ENCODE measurements at places on chromosomes 2 and 18. TPM values are rescaled to one million over a fixed set of nuclear protein-coding genes. Genes with fewer than 3 reads are reported as not detected.

GRCh38 chr2:228312172-228312571 is 130.7 kb upstream of the SPHKAP start:
- no peaks in the 10 kb centered on the region for H3K4me1 ChIP-seq
- no peak overlapping the region for H3K27ac ChIP-seq
- DNase-seq = no peak
- no peaks in the 10 kb centered on the region for H3K36me3 ChIP-seq
- H3K4me3 ChIP-seq = no peak overlapping the region

- H3K27me3 ChIP-seq = no peaks in the 10 kb centered on the region
- peaks cover 2% of the 10 kb centered on the region for H3K36me3 ChIP-seq
- DNase-seq = no peak
- no peak overlapping the region for H3K4me3 ChIP-seq
- no peak overlapping the region for H3K27ac ChIP-seq
These were observed 38.6 kb upstream of the ZFP36L2 start for GRCh38 chr2:43265001-43265400.

DNA sequence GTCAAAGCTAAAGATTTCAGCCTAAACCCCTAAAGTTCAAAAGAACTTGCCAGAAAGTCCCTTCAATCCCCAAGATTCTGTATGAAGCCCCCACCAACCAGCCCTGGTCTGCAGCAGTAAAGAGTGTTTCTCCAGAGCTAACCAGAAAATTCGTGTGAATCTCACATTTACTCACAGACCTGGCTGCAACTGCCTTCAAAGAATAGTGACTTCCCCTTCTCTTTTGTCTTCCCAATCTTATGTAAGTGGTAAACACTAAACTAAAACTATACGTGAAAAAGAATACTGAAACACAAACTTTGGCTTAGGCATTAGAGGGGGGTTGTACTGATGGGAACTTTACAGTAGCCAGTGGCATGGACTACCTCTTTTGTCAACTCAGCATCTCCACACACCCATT is 50.6 kb upstream of the SETBP1 start:
- no peak for DNase-seq
- no peak overlapping the region for H3K27ac ChIP-seq

GRCh38 chr2:218257390-218257981 is 3.3 kb upstream of the GPBAR1 start:
- peak; percentile 70 for DNase-seq
- peak overlapping the region; percentile 82 for H3K27ac ChIP-seq
- peaks cover 20% of the 10 kb centered on the region for H3K36me3 ChIP-seq
- H3K4me1 ChIP-seq = peaks cover 33% of the 10 kb centered on the region
- H3K27me3 ChIP-seq = no peaks in the 10 kb centered on the region
- no peak overlapping the region for H3K4me3 ChIP-seq

DNA sequence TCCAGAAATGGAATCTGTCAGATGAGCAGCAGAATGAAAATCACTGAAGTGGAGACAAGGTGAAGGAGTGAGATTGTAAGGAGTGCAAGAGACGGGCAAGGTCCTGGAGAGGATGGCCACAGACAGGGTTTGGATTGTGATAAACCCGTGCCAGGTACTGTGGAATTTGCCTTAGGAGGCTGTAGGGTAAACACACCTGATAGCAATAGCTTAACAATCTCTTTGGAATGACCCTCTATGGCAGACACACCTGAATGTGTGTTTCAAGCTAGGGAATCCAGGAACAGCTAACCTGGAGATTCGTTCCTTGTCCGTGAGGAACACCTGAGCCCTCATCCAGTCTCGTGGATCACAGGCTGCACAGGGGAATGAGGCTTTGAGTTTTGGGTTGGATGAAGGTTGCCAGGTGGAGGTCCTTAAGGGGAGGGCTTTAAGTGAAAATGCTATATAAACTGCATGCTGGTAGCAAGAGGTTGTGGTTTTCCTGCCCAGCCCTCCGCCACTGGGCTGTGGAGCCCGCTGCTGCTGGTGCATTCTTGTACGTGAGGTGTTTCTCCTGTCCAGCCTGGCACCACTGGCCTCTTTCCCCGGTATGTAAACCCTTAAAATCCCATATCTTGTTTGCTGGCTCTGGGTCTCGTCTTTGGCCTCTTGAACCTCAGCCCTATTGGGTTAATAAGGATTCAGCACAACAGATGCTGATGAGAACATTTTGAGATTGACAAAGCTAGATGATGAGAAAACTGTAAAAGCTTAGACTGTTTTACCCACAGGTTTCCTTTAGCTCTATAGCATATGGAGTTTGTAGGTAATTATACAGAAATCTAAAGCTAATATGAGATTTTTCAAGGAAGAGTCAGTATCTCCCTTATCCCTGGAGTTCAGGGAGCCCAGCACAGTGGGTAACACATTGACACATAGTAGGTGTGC is 117.9 kb downstream of the ARHGAP15 start:
- peak overlapping the region; percentile 40 for H3K27ac ChIP-seq
- no peak for DNase-seq
- H3K27me3 ChIP-seq = no peaks in the 10 kb centered on the region
- H3K4me3 ChIP-seq = no peak overlapping the region

- peak overlapping the region; percentile 75 for H3K27ac ChIP-seq
- DNase-seq = no peak
- H3K4me1 ChIP-seq = peaks cover 44% of the 10 kb centered on the region
- no peak overlapping the region for H3K4me3 ChIP-seq
These were observed 84.9 kb downstream of the XRCC5 start for GRCh38 chr2:216194013-216194412.

- H3K36me3 ChIP-seq = no peaks in the 10 kb centered on the region
- H3K27ac ChIP-seq = no peak overlapping the region
- no peak overlapping the region for H3K4me3 ChIP-seq
These were observed 78.5 kb downstream of the LRP1B start for GRCh38 chr2:142052220-142052863.

DNA sequence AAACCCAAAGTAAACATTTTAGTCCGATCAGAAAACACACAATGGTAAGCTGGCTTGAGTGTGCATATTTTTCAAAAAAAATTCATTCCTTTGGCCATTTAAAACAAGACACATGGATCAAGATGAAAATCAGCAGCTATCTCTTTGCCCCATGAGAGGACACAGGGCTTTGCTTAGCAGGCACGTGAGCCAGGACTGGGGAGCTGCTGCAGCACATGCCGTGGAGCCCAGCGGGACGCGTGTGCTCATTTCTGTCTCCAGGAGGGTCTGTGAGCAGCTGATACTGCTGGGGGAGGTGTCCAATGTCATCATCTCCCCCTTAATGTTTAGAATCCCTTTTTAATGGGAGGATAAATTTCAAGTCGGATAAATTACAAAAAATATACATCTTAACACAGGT is 49.8 kb upstream of the CNGA3 start:
- H3K36me3 ChIP-seq = no peaks in the 10 kb centered on the region
- H3K4me1 ChIP-seq = no peaks in the 10 kb centered on the region
- no peak overlapping the region for H3K27ac ChIP-seq
- H3K27me3 ChIP-seq = peaks cover 13% of the 10 kb centered on the region
- DNase-seq = no peak

DNA sequence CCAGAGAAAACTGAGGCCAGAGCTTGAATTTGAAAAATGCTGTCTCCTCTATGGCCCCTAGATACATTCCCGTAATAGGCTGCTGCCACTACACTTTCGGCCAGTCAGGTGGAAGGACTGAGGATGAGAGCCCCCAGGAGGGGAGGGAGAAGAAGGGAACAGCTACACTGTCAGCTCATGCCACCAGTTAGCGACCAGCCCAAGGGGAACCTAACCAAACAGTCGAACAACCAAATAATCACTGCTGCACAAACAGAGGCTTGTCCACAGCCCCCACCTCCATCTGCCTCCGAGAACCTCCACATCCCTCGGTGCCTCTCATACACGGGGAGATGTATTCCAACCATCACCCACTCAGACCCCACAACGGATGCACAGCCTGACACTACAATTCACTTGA is 7.3 kb downstream of the ZNF516 start:
- H3K4me3 ChIP-seq = no peak overlapping the region
- no peak overlapping the region for H3K27ac ChIP-seq
- no peaks in the 10 kb centered on the region for H3K36me3 ChIP-seq
- H3K4me1 ChIP-seq = peaks cover 29% of the 10 kb centered on the region
- peaks cover 4% of the 10 kb centered on the region for H3K27me3 ChIP-seq
- DNase-seq = no peak

- no peaks in the 10 kb centered on the region for H3K36me3 ChIP-seq
- H3K27ac ChIP-seq = no peak overlapping the region
- no peak for DNase-seq
These were observed 35.9 kb upstream of the CCDC93 start for GRCh38 chr2:118049816-118050140.

DNA sequence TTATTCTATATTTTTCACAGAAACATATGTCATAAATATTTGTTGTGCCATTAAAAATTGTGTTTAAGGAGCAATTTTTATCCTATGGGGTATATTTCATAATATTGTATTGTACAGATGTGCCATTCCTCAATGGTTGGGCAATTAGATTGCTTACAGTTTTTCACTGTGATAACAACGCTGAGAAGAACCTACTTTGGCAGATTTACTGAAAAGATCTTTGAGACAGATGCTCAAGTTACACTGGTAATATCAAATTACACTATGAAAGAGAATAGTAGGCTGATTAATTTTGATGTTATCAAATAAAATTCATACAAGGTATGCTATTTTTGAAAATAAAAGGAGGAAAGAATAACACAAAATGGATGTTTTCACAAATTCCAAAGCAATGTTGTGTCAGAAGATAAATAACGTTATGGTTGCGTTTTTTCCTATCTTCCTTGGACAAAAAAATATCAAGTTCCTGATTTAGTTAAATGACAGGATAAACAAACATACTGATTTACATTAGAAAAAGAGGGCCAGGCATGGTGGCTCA is 335.1 kb upstream of the ZNF521 start:
- no peak for DNase-seq
- H3K36me3 ChIP-seq = no peaks in the 10 kb centered on the region
- no peak overlapping the region for H3K4me3 ChIP-seq
- no peak overlapping the region for H3K27ac ChIP-seq
- no peaks in the 10 kb centered on the region for H3K4me1 ChIP-seq

GRCh38 chr2:111930875-111931274 is 32.5 kb downstream of the MERTK start:
- H3K27ac ChIP-seq = peak overlapping the region; percentile 68
- H3K27me3 ChIP-seq = peaks cover 15% of the 10 kb centered on the region
- H3K4me1 ChIP-seq = peaks cover 13% of the 10 kb centered on the region
- H3K36me3 ChIP-seq = no peaks in the 10 kb centered on the region
- DNase-seq = peak; percentile 9

- H3K4me3 ChIP-seq = no peak overlapping the region
- H3K4me1 ChIP-seq = peaks cover 4% of the 10 kb centered on the region
- H3K27ac ChIP-seq = no peak overlapping the region
- DNase-seq = no peak
- H3K36me3 ChIP-seq = peaks cover 3% of the 10 kb centered on the region
These were observed 9.8 kb downstream of the POU3F3 start for GRCh38 chr2:104863468-104864279.

GRCh38 chr2:137133225-137133624 is 367.9 kb downstream of the THSD7B start:
- no peak overlapping the region for H3K27ac ChIP-seq
- H3K27me3 ChIP-seq = peaks cover 3% of the 10 kb centered on the region
- no peak for DNase-seq
- no peaks in the 10 kb centered on the region for H3K4me1 ChIP-seq

- H3K36me3 ChIP-seq = no peaks in the 10 kb centered on the region
- no peak overlapping the region for H3K27ac ChIP-seq
- no peak overlapping the region for H3K4me3 ChIP-seq
- peaks cover 53% of the 10 kb centered on the region for H3K4me1 ChIP-seq
These were observed 269.5 kb downstream of the NEDD4L start for GRCh38 chr18:58313491-58314032.

DNA sequence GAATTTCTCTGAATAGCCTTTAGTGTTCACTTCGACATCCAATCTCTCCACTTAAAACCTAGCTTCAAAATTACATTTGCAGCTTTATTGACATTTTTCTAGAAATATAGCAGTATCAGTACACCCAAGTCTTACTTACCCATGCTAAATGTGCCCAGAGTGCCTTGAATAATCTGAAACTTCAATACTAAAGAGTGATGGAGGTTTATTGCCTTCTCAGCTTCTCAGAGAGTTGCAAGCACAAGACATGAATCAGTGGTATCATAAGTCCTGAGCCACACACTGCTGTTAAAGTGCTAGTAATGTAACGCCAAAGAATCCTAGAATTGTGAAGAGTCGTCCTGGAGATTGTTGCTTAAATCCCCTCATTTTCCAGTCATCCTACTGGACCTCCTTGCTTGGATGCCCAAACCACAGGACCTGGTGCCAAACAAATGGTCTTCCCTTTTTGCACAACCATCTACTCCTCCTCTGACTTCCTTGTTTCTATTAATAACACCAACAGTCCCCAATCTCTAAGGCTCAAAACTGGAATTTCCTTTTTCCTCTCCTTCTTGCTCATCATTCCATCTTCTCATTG is 83.2 kb upstream of the SPATS2L start:
- DNase-seq = no peak
- no peaks in the 10 kb centered on the region for H3K36me3 ChIP-seq
- no peak overlapping the region for H3K4me3 ChIP-seq
- no peaks in the 10 kb centered on the region for H3K4me1 ChIP-seq
- no peak overlapping the region for H3K27ac ChIP-seq

DNA sequence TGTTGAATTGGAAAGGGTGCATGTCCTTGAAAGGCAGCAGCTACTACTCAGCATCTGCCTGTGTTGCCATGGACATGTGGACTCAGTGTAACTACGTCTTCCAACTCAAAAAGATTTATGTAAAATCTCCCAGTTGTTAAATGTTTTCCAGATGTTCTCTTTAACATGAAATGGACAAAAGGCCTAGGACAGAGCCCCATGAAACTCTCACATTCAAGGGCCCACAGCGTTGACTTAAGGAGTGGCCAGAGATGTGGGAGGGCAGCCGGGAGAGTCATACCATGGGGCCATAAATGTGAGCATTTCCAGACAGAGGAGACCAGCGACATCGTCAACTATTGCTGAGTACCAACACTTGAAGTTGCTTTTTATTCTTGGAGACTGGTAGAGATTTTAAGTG is 9.9 kb downstream of the SLC3A1 start:
- H3K27me3 ChIP-seq = no peaks in the 10 kb centered on the region
- no peak overlapping the region for H3K4me3 ChIP-seq
- H3K27ac ChIP-seq = no peak overlapping the region
- no peaks in the 10 kb centered on the region for H3K4me1 ChIP-seq
- no peaks in the 10 kb centered on the region for H3K36me3 ChIP-seq
- DNase-seq = no peak

- H3K4me1 ChIP-seq = peaks cover 7% of the 10 kb centered on the region
- H3K27me3 ChIP-seq = peaks cover 6% of the 10 kb centered on the region
- no peaks in the 10 kb centered on the region for H3K36me3 ChIP-seq
- DNase-seq = no peak
These were observed 79.3 kb upstream of the ITPRID2 start for GRCh38 chr2:181812106-181812743.

Gene ALPG
- not detected for total RNA-seq

Gene METTL4
- total RNA-seq = 20.4 TPM

Gene EVA1A
- total RNA-seq = 0.23 TPM

Gene SLC25A52
- total RNA-seq = not detected

Gene BCL2
- 62.8 TPM for total RNA-seq

Gene SKA1
- 37.5 TPM for total RNA-seq

Gene LYPD6B
- not detected for total RNA-seq

Gene NCKAP5
- total RNA-seq = not detected

Gene DNAJB2
- total RNA-seq = 47.5 TPM

Gene SOS1
- total RNA-seq = 36.3 TPM

Gene FTCDNL1
- total RNA-seq = 3.4 TPM

Gene ANKRD30BL
- not detected for total RNA-seq

Gene AFF3
- 2.9 TPM for total RNA-seq

Measured in activated naive CD8-positive, alpha-beta T cell treated with anti-CD3 and anti-CD28 coated beads for 36 hours (primary cell).